ENCODE measurements at places on chromosomes 1 and 21.
A peak's percentile ranks its signal among the peaks of the same experiment; 100 is the strongest.

DNA sequence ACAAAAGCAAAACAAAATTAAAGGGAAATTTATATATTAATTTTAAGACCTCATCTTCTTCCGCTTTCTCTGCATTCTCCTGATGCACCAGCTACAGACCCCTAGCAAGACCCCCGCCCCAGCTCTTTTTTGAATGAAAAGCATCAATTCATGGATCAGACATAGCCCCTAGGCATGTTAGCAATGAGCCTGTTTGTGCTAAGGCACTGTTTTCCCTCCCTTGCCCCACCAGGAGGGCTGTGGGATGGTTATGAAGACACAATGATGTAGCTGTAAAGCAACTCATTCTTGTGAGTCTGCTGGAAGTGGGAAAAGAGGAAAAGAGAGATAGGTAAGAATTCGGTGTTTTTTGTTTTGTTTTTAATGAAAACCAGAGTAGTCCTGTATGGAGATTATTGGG lies 88.5 kb upstream of the ZBTB18 start:
- DNase-seq: no peak

- DNase-seq: peak; percentile 77
Measured at GRCh38 chr1:1573843-1574720, 581 bp downstream of the SSU72 start.

DNA sequence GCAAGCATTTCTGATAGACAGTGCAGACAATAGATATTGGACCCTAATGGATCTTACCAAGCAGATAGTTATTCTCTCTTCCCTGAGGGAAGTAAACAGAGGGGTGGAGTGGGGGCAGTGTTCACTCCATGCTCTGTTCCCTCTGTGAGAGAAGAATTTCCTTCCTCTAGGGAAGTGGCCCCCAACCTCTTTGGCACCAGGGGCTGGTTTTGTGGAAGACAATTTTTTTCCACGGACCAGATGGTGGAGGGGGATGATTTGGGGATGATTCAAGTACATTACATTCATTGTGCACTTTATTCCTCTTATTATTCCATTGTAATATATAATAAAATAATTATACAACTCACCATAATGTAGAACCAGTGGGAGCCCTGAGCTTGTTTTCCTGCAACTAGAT lies 459.9 kb downstream of the ADGRL2 start:
- DNase-seq: no peak

DNA sequence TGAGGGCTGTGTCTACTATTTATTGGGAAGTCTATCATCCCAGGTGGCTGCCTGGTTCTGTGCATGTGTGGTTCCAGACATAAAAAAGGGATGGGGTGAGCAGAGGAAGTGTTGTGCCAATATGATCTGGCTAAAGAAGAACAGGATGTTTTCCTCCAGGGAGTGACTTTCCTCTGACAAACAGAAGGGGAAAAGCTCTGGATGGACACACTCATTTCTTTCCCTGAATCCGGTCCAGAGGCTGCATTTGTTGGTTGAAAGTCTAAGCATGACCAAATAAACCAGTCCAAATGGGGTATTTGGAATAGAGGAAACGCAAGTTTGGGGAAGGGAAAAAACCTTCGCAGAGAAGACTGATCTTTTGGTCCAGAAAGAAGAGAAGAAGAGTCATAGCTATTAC lies 12.7 kb downstream of the GREM2 start:
- no peak for DNase-seq

DNA sequence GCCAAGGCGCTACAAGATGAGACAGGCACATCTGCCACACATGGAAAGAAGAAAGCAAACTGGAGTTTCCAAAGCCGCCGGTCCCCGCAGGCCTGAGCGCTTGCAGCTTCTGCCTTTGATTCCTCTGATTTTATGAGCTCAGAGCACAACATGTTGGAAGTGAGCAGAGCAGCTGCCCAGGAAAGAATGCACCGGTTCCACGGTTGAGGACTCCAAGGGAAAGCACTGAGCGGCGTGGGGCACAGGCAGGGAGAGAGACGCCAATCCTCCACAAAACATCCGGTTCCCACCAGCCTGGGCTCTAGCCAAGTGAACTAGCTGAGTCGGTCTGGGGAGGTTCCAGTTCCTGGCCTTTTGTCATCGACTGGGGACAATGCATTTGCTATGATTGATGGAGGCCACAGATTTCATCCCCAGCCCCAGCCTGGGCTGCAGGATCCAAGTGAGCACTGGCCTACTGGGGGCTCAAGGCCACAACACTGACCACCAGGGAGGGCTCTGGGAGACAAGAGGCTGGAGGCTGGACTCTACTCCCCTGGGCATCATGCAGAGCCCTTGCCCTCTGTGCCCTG lies 253.1 kb upstream of the IRF2BP2 start:
- DNase-seq: no peak

DNA sequence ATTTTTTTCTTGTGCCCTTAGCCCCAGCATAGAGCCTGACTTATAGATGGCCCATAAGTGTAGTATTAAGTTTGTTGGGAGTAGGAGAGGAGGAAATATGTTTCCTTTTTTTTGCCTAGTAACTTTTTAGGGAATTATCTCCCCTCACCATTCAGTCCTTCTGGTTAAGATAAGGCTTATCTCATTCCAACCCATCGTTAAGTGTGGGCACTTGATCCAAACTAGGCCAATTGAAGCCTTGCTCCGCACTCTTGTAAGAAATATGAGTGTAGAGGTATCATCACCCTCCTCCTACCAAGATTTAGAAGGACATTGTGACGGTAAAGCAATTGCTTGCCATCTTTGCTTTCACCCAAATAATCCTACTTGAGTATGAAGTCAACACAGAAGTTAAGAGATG lies 8.8 kb upstream of the FGGY start:
- DNase-seq: no peak

DNA sequence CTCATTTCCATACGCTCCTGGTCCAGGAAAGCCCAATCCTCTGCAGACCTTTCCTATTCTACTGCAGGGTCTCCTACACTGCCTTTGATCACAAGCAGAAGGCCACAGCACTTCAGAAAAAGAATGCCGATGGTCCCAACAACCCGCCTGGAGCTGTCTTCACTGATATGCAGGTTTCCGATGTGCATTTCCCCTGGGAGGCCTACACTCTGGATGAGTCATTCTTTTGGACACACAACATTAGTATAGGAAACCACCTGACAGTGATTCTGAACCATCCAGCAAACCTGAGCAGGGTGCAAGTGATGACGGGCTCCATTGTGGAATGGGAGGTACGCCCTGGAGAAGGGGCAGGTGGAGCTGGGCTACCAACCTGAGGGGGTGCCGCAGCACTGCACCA lies 15.0 kb downstream of the PCAT6 start:
- no peak for DNase-seq

DNA sequence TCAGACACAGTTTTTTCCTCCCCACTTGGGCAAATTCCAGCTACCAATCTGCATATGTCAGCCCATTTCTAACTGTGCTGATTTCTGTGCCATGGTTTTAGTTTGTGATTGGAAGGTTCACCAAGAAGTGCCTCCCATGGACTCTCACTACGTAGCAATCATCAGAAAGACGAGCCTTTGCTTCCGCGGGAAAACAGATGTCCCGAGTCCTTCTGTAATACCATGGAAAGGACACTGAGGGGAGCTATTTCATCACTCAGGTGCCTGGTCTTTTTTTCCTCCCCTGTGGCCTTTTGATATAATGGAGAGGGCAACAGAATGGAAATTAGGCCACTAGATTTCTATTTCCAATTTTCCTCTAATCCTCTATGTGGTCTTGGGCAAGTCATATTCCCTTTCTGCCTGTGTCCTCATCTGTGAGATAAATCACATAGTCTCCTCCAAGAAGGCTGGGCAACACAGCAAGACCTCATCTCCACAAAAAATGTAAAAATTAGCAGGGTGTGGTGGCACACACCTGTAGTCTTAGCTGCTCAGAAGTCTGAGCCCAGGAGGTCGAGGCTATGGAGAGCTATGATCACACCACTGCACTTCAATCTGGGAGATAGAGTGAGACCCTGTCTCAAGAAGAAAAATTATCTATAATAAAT lies 24.8 kb downstream of the LEMD1 start:
- peak; percentile 40 for DNase-seq

DNA sequence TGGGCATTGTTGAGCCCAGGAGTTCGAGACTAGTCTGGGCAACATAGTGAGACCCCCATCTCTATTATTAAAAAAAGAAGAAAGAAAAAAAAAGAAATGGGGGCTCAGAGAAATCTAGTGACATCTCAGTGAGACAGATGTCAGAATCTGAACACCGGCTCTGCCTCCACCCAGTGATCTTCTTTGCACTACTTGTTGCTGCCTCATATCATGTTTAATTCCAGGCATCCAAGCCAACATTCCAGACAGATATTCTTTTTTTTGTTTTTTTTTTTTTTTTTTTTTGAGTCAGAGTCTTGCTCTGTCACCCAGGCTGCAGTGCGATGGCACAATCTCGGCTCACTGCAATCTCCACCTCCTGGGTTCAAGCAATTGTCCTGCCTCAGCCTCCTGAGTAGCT lies 5.0 kb upstream of the ARL8A start:
- DNase-seq: no peak

DNA sequence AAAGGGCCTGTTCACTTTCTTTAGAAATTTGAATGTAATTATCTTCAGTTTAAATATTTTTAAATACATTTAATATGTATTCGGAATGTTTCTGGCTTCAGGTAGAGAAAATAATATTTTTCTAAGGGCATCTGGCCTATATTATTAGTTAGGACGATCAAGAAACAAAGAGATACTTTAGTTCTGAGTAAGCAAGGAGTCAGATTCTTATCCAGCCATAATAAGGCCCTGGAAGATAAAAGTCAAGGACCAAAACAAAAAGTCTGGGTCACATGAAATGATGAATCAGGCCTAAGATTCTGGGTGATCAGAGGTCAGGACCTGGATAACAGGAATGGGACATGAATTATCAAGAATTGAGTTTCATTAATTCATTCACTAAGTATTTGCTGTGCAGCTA lies 6.3 kb downstream of the PHC2 start:
- DNase-seq: no peak

- DNase-seq: no peak
Measured at GRCh38 chr1:175179837-175180590, 12.6 kb downstream of the KIAA0040 start.

- DNase-seq: peak; percentile 63
Measured at GRCh38 chr1:21287905-21288514, 2.3 kb downstream of the ECE1 start.

- DNase-seq: no peak
Measured at GRCh38 chr1:147167365-147167764, 4.9 kb downstream of the PRKAB2 start.

- no peak for DNase-seq
Measured at GRCh38 chr1:10177876-10178275, 32.5 kb upstream of the KIF1B start.

DNA sequence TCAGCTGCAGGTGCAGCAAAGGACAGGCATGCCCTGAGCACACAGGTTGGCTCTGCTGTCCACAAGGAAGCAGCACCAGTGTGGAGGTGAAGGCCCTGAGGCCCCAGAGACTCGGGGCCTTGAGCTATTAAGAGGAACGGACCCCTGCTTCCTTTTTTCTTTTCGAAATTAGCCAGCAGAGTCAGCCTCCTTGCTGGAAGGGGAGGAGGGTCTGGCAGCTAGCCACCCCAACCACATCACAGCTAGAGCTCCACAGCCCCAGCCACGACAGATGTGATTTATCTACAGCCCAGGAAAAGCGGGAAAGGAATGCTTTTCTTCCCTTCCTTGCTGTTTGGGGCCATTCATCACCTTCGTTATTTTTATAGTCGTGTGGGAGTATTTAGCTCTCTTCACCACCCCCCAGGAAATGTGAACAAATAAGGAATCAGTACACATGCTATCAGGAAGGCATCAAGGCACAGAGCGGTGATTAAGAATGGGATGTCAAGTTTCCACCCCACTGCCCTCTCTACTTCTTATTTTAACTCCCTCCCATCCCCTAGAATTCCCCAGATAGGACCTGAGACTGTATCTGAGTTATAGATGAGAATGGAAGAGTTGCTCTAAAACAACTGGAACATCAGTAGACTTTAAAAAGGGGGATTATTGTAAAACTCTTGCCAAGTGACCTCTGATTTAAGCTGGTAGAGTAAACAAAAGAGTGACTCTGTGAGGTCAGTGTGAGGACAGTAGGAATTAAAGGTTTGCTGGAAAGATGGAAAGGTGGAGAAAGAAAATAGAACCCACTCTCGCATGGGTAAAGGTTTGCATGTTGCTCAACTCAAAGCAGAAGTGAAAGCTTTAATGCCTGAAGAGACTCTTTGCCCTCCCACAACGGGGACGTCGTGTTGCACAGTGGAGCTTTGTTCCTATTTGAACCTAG lies 224.7 kb upstream of the GJB5 start:
- DNase-seq: no peak

GRCh38 chr1:81174052-81174451 lies 626.7 kb upstream of the ADGRL2 start:
- no peak for DNase-seq

DNA sequence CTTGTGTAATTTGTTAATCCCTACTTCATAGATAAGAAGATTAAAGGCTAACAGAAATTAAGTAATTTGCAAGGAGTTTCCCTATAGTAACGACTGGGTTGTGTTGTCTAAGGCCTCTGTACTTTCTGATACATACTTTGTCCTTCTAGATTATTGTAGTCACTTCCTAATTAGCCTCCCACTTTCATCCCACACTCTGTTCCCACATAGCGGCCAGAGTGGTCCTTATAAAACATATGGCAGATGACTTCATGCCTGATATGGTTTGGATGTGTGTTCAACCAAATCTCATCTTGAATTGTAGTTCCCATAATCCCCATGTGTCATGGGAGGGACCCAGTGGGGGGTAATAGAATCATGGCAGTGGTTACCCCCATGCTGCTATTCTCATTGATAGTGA lies 120.5 kb upstream of the DAB1 start:
- no peak for DNase-seq

DNA sequence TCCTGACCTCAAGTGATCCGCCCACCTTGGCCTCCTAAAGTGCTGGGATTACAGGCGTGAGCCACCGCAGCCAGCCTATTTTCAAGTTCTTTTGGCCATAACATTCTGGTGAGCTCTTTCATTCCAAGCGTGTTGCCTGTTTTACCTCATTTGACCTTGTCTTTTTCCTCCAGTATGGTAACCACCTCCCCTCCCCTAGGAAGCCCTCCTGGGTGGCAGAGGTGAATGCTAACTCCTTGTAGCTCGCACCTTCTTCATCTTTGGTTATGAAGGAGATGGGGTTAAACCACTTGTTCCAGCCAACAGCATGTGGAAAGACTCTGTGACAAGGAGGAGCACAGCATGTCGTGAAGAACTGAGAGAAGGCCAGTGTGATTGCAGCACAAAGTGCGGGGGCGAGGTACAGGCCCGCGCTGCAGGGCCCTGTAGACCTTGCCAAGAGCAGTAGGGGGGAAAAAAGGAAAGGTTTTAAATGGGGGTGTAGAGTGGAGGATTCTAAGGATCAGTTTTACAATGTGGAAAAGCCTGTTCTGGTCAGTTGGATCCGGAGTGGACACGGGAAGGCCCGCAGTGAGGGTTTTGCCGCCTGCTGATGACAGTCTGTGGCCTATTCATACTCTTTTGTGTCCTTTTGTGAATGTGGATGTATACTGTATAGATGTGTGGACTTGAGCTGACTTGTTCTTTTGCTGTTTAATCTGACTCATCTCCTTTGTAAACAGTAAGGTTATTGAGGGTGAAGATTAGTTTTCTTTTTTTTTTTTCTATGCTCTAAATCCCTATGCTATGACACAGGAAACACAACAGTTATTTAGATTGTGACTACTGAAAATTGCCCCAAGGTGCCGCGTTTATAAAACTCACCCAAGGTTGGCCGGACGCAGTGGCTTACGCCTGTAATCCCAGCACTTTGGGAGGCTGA lies 7.5 kb upstream of the ZNF436 start:
- no peak for DNase-seq

GRCh38 chr21:43343992-43344886 lies 82.7 kb downstream of the SIK1 start:
- DNase-seq: no peak
